ENCODE measurements at places on chromosomes 2 and 18. TPM values are rescaled to one million over a fixed set of nuclear protein-coding genes. Genes with fewer than 3 reads are reported as not detected.

Gene MDH1B
- total RNA-seq = 0.13 TPM

Gene FAM228A
- total RNA-seq = 0.13 TPM

Gene REG1A
- not detected for total RNA-seq

Gene KANSL3
- 26.3 TPM for total RNA-seq

Gene DSG4
- total RNA-seq = not detected

Gene REG3A
- not detected for total RNA-seq

Measured in dermis microvascular lymphatic vessel endothelial cell (primary cell).